Kidney epithelial cell (primary cell): ENCODE measurements at places on chromosomes 2 and 18.

DNA sequence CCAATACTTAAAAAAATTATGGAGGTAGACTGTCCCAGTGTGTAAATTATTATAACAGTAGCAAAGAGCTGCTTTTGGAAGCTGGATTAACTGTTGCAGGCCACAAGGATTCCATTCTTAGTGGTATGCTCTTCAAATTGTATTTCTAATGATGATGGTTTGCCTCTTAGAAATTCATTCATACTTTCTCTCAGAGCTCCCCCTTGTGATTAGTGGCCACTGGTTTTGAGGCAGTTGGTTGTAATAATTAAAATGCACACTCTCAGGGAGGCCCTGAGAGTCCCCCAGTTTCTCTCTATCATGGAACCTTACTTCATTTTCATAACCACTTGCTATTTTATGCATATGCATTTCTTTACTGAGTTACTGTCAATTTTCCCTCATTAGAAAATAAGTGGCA lies 122.5 kb downstream of the PLA2R1 start:
- no peak for DNase-seq

- DNase-seq = peak; percentile 45
Measured at GRCh38 chr2:46803911-46804670, 111.5 kb downstream of the MCFD2 start.

- no peak for DNase-seq
Measured at GRCh38 chr2:224803930-224804329, 87.8 kb upstream of the CCDC195 start.

DNA sequence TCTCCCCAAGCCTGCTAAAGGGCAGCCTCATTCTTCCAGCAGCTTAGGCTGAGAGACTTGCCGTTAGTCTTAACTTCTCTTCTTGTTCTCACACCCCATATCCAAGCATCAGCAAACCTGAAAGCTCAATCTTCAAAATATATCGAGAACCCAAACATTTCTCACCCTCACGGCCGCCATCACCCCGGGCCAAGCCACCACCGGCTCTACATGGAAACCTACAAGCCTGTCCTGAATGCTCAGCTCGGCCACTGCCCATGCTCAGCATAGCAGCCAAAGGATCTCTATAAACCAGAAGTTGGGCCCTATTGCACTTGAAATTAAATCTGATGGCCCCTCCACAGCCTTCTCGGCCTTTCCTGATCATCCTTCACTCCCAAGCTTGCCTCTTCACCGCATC lies 2.1 kb downstream of the HS1BP3 start:
- no peak for DNase-seq

DNA sequence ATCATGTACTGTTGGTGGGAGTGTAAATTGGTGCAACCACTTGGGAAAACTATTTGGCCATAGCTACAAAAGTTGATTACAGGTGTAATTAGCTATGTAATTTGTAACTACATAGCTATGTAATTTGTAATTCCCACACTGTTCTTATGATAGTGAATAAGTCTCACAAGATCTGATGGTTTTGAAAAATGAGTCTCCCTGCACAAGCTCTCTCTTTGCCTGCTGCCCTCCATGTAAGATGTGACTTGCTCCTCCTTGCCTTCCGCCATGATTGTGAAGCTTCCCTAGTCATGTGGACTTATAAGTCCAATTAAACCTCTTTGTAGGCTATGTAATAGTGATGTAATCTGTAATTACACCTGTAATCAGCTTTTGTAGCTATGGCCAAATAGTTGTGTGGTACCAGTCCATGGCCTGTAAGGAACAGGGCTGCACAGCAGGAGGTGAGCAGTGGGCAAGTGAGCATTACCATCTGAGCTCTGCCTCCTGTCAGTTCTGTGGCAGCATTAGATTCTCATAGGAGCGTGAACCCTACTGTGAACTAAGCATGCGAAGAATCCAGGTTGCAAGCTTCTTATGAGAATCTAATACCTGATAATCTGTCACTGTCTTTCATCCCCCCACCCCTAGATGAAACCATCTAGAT lies 133.7 kb upstream of the COPS8 start:
- DNase-seq = no peak

DNA sequence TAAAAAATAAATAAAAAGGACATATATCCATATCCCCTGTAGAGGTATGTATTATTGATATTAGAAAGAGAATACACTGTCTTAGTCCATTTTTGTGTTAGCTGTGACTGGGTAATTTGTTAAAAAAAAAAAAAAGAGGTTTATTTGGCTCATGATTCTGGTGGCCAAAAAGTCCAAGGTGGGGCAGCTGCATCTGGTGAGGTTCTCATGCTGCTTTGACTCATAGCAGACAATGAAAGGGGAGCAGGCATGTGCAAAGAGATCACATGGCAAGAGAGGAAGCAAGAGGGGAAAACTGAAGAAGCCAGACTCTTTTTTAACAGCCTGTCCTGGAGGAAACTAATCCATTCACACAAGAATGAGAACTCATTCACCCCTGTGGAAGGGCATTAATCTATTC lies 101.6 kb upstream of the MAP4K3 start:
- no peak for DNase-seq

- no peak for DNase-seq
Measured at GRCh38 chr2:114543236-114543766, 100.9 kb downstream of the DPP10 start.

DNA sequence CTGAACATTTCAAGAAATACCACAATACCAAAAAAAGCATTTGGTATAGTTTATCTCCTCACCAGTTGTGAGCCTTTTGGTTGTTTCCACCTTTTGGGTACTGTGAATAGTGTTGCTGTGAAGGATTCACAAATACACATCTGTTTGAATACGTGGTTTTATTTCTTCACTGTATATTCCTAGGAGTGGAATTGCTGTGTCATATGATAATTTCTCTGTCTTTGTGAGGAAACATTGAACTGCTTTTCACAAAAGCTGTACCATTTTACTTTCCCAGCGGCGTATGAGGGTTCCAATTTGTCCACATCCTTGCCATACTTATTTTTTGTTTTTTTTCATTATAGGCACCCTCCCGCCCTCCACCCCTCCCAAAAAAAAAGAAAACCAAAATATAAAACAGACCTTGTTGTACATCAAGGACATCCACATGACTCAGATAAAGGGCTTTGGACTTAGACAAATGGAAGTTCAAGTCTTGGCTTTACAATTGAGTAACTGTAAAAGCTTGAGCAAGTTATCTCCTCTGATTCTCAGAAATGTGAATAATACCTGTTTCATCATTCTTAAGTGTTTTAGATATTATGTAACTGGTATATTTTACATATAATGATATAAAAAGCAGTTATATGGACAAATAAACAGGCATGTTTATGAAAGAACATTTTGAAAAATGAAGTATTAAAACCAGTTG lies 19.0 kb downstream of the UBE2E3 start:
- no peak for DNase-seq

DNA sequence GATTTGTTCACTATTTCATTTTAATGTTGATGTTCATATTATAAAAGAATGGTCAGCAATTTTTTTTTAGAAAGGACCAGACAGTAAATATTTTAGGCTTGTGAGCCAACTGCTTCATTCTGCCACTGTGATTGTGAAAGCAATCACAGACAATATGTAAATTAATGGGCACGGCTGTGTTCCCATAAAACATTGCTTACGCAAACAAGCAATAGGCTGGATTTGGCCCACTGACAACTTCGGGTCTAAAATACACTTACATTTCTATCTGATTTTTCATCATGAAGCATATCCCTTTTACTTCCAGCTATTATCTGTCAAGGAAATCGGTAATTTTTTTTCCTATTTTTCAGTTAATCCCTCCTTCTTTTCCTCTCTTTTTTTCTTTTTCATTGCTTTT lies 182.2 kb upstream of the CDH2 start:
- DNase-seq = no peak

DNA sequence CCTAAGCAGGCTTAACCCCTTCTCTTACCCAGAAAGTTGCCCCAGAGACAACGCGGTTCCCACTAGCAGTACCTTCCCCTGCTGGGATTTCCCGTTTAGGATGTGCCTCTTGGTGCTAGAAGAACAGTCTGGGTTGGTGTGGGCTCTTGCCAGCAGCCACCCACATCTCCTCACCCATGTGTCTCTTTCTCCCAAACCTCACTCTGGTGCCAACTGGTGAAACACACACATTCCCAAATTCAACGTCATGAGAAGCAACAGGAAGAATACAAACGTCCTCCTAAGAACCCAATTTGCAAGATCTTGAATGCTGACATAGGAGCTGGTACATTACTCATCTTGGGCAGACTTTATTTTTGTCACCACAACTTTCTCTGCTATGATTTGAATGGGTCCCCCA lies 36.2 kb downstream of the DIPK1C start:
- no peak for DNase-seq

DNA sequence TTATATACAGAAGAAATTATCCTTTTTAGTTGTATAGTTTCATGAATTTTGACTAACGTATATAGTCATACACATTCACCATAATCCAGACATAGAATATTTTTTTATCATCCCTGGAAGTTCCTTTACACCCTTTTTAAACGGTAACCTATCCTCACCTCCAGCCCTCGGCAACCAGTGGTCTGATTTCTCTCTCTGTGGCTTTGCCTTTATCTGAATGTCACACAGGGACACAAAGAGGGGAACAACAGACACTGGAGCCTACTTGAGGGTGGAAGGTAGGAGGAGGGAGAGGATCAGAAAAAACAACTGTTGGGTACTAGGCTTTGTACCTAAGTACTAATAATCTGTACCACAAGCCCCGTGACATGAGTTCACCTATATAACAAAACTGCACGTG lies 191.9 kb downstream of the MC4R start:
- DNase-seq = no peak

- DNase-seq = no peak
Measured at GRCh38 chr18:12315490-12315889, 7.4 kb downstream of the TUBB6 start.

DNA sequence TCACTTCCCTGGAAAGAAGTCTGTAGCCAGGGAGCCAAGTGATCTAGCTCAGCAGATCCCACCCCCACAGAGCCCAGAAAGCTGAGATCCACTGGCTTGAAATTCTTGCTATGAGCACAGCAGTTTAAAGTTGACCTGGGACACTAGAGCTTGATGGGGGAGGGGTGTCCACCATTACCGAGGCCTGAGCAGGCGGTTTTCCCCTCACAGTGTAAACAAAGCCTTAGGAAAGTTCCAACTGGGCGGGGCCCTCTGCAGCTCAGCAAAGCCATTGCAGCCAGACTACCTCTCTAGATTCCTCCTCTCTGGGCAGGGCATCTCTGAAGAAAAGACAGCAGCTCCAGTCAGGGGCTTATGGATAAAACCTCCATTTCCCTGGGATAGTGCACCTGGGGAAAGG lies 887.2 kb upstream of the LRATD1 start:
- DNase-seq = no peak

DNA sequence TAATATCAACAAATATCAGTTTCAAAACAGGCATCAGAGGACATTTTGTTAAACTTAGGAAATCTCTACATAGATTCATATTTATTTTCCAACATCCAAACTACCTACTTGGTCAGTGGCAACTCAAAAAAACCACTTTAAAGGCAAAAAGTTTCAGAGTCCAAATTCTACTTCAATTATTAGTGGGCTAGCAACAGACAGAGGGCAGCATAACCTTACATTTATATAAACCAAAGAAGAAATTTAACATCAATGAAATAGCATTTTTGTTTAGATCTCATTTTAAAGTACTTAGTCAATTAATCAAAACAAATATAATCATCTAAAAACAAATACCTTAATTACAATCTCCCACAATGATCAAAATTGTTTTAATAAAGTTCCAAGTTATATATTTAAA lies 33.3 kb downstream of the RTTN start:
- no peak for DNase-seq

GRCh38 chr18:9825571-9826073 lies 60.2 kb upstream of the TXNDC2 start:
- DNase-seq = peak; percentile 60

DNA sequence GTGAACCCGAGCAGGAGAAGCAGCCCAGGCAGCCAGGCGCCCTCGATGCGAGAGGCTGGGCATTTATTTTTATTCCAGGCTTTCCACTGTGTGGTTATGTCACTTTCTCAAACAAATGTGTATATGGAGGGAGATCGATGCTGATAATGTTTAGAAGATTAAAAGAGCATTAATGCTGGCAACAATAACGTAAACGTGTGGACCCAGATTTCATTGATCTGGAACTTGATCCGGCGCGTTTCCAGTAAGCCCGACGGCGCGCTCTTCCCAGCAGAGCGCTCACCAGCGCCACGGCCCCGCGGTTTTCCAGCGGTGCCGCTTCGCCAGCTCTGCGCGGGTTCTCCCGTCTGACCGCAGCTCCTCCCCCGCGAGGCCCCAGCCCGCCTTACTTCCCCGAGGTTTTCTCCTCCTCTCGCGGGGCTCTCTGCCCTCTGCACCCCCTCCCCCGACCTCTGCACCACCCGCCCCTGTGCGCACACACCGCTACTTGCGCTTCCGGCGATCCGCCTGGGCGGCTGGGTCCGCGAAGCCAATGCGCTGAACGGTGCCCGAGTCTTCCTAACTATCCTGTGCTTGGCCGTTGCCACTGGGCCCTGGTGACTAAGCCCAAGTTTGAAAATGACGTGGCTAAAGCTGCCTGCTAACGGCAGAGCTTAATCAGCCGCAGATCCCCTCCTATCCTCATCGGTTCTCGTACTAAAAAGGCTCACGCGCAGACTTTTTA lies 6.1 kb downstream of the ONECUT2 start:
- no peak for DNase-seq

DNA sequence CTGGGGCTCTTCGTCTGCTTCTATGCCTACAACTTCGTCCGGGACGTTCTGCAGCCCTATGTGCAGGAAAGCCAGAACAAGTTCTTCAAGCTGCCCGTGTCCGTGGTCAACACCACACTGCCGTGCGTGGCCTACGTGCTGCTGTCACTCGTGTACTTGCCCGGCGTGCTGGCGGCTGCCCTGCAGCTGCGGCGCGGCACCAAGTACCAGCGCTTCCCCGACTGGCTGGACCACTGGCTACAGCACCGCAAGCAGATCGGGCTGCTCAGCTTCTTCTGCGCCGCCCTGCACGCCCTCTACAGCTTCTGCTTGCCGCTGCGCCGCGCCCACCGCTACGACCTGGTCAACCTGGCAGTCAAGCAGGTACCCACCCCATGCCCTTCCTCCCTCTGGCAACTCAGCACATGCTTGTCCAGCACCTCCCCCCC lies 24.2 kb downstream of the STEAP3 start:
- no peak for DNase-seq

GRCh38 chr2:140565756-140566155 lies 1565.1 kb downstream of the LRP1B start:
- no peak for DNase-seq

- no peak for DNase-seq
Measured at GRCh38 chr2:98508709-98509066, 64.0 kb downstream of the INPP4A start.

DNA sequence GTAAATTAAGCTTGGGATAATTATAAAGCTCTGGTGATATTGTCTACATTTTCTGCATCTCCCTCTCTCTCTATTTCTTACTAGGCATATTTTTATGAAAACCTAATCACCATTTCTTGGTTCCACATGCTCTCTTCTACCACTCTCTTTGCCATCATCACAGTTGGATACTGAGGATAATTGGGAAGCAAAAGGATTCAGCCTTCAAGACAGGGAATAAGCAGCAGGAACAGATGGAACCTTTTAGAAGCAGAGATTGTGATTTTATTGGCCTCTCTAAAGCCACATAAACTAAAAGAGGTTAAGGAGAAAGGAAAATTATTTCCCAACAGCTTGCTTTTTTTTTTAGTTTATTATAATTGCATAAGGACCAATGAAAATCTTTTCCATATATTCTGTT lies 226.3 kb upstream of the SPHKAP start:
- DNase-seq = no peak
